ENCODE measurements at places on chromosomes 7 and 10.
A peak's percentile ranks its signal among the peaks of the same experiment; 100 is the strongest.

GRCh38 chr10:95755511-95756004 lies 405 bp upstream of the ENTPD1 start:
- no peak for DNase-seq

DNA sequence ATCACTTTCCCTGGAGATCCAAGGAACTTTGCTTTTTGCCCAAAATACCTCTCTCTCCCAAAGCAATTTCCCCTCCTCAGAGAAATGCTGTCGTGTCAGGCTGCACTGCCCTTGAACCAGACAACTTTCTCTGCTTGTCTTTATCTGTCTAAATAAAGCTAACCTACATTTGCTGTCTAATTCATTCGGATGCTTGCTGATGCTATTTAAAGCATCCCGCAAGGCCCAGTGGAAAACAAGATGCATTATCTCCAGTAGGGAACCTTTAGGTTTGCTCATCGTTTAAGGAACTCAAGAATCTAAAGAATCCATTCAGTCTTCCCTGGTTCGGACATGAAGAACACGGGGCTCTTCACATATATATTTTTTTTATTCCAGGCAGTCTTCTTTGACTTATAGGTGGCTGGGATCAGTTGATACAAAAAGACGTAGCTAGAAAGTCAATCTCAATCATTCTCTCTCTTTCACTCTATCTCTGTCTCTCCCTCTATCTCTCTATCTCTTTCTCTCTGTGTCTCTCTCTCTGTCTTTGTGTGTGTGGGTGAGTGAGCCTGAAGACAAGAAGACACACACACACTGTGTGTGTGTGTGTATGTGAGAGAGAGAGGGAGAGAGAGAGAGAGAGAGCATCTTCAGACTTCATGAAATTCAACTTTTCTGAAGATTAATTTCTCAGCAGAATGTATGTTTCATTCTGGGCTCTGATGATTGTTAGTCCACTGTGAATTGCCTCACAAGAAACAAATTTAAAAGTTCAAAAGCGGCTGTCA lies 92.8 kb upstream of the MKLN1 start:
- no peak for DNase-seq

DNA sequence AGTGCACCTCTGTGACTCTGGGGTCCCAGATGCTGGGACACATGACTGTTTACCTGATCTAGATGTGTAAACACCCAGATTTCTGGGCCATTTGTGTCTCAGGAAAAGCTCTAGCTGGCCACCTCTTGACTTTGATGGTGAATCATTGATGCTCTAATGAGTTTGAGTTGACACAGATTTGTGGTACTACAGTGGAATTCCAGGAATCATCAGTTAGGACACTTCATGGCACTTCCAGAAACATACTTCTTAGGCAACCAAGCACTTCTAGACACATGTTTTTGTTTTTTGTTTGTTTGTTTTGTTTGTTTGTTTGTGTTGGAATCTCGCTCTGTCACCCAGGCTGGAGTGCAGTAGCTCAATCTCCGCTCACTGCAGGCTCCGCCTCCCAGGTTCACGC lies 302.2 kb upstream of the ZMIZ1 start:
- no peak for DNase-seq

DNA sequence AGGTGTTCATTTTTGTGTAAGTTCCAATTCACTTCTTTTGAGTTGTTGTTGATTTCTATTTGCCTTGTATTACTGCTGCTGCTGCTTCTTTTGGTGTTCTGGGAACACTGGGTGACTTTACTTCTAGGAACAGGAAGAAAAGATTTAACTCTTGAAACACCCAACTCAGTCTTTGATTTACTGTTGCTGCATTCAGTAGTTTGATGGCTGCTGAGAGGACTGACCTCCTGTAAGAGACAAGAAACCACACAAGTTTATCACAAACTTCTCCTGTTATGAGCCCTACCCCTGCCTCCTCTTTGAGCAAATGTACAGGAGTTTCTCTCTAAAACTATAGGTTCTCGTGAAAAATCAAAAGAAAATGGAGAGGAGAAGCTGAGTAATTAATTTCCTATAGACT lies 161.7 kb downstream of the CTTNBP2 start:
- DNase-seq = no peak

- no peak for DNase-seq
Measured at GRCh38 chr7:31955021-31955420, 115.2 kb downstream of the PDE1C start.

GRCh38 chr7:112646783-112647182 lies 143.4 kb downstream of the TMEM168 start:
- DNase-seq = no peak

- no peak for DNase-seq
Measured at GRCh38 chr10:44049301-44050015, 335.4 kb downstream of the CXCL12 start.

DNA sequence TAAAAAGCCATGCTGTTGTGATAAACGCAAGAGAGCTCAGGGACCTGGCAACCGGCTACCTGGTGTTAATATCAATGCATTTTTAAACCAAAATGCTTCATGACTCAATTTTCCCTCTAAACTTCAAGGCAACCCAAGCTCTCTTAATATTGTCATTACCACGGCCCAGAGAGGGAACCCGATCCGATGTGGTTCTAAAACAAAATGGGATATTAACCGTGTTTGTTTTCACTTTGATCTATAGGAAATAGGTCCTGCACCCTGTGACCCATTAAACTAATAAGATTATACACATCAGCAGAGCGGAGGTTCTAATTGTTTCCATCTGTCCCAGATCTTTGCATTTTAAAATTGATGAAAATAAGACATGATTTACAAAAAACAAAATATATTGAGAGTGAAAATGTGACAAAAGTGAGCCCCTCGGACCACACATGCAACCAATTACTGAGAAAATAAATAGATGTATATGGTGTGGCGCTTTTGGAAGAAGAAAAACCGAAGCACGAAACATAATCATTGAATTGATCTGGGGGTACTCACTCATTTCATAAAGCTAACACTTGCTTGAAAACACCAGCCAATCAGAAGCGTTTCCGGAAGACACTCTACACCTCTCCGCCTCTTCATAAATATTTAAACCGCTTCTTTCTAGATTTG lies 290.3 kb upstream of the NFE2L3 start:
- no peak for DNase-seq

- DNase-seq = peak; percentile 22
Measured at GRCh38 chr10:4725917-4726606, 99.9 kb upstream of the AKR1E2 start.

DNA sequence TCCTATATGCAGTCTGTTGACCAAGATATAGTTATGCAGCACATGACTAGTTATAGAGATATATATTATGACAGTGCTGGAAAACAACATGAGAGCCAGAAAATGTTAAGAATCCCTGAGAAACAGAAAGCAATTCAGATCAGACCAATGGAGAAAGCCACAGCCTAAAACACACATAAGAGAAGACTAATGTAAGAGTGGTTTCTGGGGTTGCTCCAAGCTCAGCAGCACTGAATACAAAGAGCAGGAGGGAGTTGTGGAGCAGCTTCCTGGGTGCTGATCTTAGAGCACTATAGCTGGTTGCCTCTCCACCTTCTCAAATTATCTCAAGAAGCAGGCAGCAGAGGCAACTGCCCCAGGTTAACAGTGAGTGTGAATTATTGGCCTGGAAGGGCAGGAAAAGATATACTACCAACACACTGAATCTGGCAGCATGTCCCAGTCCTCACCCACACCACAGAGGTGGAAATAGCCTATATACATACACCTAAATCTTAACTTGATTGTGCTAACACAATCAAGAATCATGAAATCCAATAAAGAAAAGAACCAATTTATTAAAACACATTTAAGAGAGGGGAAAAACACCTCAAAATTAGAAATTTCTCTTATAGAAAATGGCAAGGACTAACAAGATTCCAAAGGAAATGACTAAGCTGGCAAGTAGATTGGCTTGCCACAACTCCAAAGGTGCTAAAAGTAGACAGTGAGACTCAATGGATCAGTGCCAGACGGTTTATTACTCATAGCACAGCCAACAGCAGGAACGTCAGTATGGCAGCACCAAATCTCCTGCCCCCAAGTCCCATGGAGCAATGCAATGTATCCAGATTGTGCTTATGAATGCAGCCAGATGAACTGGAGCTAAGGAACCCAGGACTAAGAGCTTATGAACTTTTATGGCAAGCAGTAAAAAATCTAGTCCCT lies 5.1 kb downstream of the PTTG1IP2 start:
- peak; percentile 59 for DNase-seq

- no peak for DNase-seq
Measured at GRCh38 chr10:58464956-58465355, 47.7 kb upstream of the BICC1 start.

GRCh38 chr10:54585572-54585971 lies 215.5 kb downstream of the PCDH15 start:
- DNase-seq = no peak

DNA sequence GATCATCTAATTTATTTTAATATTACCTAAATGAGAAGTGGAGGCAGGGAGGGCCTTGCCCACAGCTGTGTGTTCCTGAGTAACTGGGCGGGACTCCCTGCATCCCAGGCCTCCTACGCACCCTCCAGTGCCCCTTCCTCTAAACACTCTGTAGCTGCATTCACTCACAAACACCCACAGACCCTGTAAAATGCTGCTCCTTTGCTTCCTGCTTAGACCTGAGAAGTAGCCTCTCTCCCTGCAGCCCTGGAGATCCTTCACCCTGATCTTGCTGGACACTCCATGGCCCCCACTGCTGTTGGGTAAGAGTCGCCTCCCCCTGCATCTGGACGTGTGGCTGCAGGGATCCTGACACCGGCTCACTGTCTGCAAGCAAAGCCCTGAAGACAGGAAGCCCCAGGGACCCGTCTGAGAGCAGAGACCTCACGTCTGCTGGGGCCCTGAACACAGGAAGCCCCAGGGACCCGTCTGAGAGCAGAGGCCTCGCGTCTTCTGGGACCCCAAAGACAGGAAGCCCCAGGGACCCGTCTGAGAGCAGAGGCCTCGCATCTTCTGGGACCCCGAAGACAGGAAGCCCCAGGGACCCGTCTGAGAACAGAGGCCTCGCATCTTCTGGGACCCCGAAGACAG lies 589.8 kb downstream of the DNAJB6 start:
- DNase-seq = no peak

GRCh38 chr10:26550774-26551526 lies 112.8 kb downstream of the APBB1IP start:
- DNase-seq = no peak

GRCh38 chr7:12056381-12056780 lies 154.7 kb upstream of the TMEM106B start:
- no peak for DNase-seq

- no peak for DNase-seq
Measured at GRCh38 chr7:45583296-45583695, 9.1 kb downstream of the ADCY1 start.

DNA sequence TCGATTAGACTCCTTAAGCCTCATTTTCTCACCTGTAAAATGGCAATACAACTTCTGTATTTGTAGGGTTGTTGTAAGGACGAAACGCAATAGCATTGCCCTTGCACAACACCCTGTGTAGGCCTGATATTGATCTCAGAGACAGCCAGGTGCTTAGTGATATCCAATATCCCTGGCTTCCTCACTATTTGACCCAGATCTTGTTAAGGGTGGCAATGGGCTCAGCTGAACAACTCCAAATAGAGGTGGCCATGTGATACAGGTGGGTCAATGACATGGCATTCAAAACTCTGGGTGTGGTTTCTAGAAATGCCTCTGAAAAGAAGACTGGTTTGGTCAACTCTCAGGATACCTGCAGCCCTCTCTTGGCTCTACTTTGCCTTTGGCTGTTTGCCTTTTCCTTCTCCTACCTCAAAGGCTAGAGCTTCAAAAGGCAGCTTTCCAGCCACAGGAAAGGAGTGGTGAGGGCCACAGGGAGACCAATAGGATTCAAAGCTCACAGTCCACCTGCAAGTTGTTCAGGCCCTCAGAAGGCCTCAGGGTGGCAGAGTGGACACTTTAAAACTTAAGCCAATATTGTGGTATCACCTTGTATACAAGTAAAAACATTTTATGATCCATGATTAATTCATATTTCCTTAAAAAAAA lies 14.9 kb upstream of the GATAD1 start:
- no peak for DNase-seq

- peak; percentile 3 for DNase-seq
Measured at GRCh38 chr10:47450442-47450841, 33.5 kb downstream of the ANXA8 start.

GRCh38 chr7:47957156-47957555 lies 8.9 kb upstream of the PKD1L1 start:
- no peak for DNase-seq

- peak; percentile 40 for DNase-seq
Measured at GRCh38 chr7:40541336-40541735, 406.5 kb downstream of the SUGCT start.

- DNase-seq = peak; percentile 79
Measured at GRCh38 chr7:34315032-34315431, 343.0 kb upstream of the NPSR1 start.

- peak; percentile 86 for DNase-seq
Measured at GRCh38 chr7:29684787-29685650, 121.3 kb upstream of the WIPF3 start.

All from AG20443 (cell line).